ENCODE measurements at places on chromosomes 11 and 22.

DNA sequence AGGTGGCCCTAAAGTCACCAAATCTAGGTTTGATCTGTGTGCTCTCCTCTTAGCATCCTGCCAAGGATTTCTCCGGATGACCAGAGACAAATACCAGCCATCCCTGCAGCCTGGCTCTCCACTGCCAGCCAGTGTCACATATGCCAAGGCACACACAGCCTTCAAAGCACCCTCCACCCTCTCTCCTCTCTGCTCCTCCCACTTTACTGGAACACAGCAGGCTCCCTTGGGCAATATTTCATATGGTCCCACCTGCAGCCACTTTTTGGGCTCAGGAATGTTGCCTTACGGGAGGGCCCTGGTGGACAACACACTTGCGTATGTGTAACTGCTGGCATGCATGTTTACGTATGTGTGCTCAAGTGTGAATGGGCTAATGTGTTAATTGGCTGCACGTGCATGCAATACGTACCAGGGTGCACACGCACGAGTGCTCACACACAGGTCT is 183.9 kb downstream of the CEP164 start:
- DNase-seq: no peak

GRCh38 chr11:2428322-2428795 is 16.0 kb downstream of the TRPM5 start:
- DNase-seq: peak; percentile 93

- no peak for DNase-seq
Observed at GRCh38 chr11:120293038-120293800, 31.9 kb upstream of the TLCD5 start.

- DNase-seq: no peak
Observed at GRCh38 chr11:19110295-19110694, 6.7 kb upstream of the ZDHHC13 start.

Data from activated CD4-positive, alpha-beta T cell treated with anti-CD3 and anti-CD28 coated beads for 36 hours (primary cell).